ENCODE measurements at places on chromosomes 6 and 20. TPM values are rescaled to one million over a fixed set of nuclear protein-coding genes. Genes with fewer than 3 reads are reported as not detected.

DNA sequence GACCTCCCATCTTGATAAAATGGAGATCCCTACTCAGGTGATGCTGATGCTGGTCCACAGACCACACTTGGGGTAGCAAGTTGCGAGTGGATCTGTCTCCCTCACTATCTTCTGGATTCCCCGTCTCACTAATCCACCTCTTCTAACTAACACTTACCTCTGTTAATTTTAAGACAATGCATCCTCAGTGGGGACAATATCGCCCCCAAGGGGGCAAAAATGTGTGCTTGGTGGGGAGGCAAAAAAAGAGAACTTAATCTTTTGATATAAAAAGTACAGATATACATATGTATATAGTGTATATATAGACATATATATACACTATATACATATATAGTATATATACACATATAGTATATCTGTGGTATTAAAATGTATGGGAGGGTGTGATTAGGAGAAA is 4.3 kb downstream of the LRFN2 start:
- no peaks in the 10 kb centered on the region for H3K27me3 ChIP-seq
- no peaks in the 10 kb centered on the region for H3K36me3 ChIP-seq
- no peak overlapping the region for H3K4me3 ChIP-seq
- H3K4me1 ChIP-seq, result no peaks in the 10 kb centered on the region
- H3K27ac ChIP-seq, result no peak overlapping the region

The TASP1 gene
- total RNA-seq, result 4.8 TPM

- H3K4me1 ChIP-seq, result no peaks in the 10 kb centered on the region
- no peaks in the 10 kb centered on the region for H3K27me3 ChIP-seq
- no peaks in the 10 kb centered on the region for H3K36me3 ChIP-seq
- H3K4me3 ChIP-seq, result no peak overlapping the region
- H3K27ac ChIP-seq, result no peak overlapping the region
- no peak for DNase-seq
Measured at GRCh38 chr6:130557481-130558112, 191.8 kb downstream of the TMEM200A start.

DNA sequence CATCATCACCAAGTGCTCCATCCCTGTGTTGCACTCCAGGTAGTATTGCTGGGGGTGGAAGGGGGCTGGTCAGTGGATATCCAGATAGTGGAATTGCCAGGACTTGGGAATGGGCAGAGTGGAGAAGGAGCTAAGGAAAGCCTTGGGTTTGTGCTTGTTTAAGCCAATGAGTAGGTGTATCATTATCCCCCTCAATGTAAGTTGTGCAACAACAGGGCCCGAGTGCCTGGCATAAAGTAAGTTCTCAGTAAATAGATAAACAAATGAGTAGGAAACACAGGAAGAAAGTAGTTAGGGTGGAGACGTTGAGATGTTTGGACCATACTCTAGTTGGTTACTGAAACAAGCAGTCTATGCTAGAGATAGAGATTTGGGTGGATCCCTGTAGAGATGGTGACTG is 9.8 kb downstream of the CCND3 start:
- H3K36me3 ChIP-seq, result no peaks in the 10 kb centered on the region
- peaks cover 6% of the 10 kb centered on the region for H3K4me1 ChIP-seq
- DNase-seq, result no peak
- no peak overlapping the region for H3K27ac ChIP-seq

DNA sequence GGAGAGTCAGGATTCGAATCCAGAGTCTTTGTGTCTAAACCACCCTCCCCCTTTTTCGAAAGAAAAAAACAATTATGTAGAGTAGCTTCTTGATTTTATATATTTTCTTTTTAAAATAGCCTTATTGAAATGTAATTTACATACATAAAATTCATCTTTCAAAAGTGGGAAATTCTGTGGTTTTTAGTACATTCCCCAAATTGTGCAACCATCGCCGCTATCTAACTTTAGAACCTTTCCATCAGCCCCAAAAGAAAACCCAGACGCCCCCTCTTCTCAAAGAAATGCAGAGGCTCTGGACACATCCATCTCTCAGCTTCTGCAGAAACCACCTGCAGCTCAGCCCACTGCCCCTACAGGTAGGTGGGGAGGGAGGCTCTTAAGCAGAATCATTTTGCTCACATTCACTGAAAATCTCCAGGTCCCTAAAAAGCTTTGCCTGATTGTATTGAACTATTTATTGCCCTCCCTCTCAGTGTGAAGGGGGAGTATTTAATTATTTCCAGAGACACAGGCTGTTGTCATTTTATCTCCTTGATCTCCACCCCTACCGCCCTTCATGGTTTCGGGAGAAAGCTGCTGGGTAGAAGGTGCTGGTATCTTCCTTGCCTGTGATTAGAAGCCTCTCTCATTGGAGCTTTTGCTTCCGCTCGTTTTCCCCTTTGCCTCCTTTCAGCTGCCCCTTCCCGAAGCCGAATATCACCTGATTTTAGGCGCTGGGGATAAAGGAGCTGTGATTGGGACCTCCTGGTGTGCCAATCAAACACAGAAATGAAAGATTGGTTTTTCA is 68.7 kb upstream of the KCNG1 start:
- H3K27me3 ChIP-seq, result peaks cover 26% of the 10 kb centered on the region
- DNase-seq, result no peak
- no peak overlapping the region for H3K27ac ChIP-seq
- no peaks in the 10 kb centered on the region for H3K36me3 ChIP-seq

DNA sequence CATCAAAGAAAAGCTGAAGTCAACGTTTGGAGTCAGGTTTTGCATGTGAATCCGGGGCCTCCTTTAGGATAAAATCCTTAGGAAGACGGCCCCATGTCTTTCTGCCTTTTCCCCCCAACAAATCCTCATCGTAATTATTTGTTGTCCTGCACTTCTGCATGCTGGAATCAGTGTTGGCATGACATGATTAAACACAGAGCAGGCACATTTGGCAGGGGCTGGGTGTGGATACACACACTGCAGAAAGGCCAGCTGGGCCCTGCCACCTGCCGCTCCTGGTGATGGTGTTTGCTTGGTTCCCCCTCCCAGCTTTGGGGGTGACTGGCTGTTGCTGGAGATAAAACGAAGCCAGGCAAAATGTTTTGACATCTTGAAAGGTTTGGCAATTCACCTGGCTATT is 46.3 kb upstream of the FOXA2 start:
- H3K4me1 ChIP-seq, result no peaks in the 10 kb centered on the region
- H3K36me3 ChIP-seq, result no peaks in the 10 kb centered on the region
- DNase-seq, result no peak
- H3K27ac ChIP-seq, result no peak overlapping the region
- peaks cover 7% of the 10 kb centered on the region for H3K27me3 ChIP-seq
